AG09319 (cell line): ENCODE measurements at places on chromosomes 12 and 14.

DNA sequence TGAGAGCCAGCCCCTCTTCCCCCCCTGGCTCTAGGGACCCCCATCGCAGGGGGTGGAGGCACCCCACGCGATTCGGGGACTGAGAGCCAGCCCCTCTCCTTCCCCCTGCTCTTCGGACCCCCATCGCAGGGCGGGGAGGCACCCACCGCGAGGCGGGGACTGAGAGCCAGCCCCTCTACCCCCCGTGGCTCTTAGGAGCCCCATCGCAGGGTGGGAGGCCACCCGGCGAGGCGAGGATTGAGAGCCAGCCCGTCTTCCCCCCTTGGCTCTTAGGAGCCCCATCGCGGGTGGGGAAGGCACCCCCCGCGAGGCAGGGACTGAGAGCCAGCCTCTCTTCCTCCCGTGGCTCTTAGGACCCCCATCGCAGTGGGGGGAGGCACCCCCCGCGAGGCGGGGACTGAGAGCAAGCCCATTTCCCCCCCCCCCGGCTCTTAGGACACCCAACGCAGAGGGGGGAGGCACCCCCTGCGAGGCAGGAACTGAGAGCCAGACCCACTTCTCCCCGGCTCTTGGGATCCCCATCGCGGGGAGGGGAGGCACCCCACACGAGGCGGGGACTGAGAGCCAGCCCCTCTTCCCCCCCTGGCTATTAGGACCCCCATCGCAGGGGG lies 45.6 kb downstream of the DDX11 start:
- DNase-seq: no peak

- no peak for DNase-seq
Measured at GRCh38 chr14:51596488-51597117, 55.1 kb upstream of the FRMD6 start.

DNA sequence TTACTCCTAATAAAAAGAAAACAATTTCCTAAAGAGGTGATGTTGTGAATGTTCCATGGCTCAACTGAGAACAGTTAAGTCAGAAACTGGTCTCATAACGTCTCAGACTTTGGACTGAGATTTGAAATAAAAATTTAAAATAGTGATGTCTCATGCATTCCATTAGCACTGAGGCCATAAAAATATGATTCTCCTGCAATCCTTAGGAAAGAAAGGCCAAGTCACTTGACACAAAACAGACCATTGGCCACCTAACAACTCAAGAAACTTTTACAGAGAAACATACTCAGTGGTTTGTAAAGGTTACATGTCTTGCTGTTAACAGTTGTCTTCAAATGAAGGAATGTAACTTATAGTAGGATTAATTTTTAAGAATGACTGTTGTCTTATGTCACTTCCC lies 58.1 kb downstream of the STAB2 start:
- no peak for DNase-seq

- no peak for DNase-seq
Measured at GRCh38 chr12:19461999-19462398, 22.7 kb downstream of the AEBP2 start.

GRCh38 chr14:44820230-44820964 lies 141.3 kb downstream of the KLHL28 start:
- no peak for DNase-seq

DNA sequence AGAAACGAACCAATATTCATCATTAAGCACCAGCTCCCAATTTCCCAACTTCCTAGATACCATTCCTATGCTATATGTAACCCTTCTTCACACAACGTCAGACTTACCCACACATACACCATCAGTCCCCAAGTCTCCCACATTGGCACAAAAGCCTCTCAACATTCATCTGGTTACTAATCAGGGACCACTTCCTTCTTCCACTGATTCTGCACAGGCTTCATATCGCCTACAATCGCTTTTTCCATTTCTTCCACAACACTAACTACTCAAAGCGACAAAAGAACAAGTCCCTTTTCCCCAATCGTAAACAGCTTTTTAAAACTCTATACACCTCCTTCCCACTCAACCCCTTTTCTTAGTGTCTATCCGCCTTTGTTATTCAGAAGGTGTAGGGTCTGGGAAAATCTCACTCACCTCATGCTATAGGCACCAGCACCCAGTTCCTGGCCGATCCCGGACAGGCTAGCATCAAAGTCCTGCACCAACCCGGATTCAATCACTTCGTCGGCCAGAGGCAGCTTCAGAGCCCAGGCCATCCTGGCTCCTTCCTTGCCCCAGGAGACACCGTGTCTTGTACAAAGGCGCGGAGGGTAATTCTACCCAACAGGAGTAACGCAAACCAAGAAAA lies 936 bp downstream of the TFCP2 start:
- DNase-seq: no peak

GRCh38 chr12:42819846-42820245 lies 230.3 kb upstream of the PRICKLE1 start:
- no peak for DNase-seq

DNA sequence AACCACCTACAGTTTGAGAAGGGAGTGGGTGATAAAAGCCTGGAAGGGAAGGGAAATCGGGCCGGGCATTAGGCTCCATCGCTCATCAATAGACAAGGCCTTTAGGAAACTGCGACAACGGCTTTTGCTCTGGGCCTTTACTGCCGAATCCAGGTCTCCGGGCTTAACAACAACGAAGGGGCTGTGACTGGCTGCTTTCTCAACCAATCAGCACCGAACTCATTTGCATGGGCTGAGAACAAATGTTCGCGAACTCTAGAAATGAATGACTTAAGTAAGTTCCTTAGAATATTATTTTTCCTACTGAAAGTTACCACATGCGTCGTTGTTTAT lies 261 bp upstream of the RNU7-1 start:
- DNase-seq: peak; percentile 84

GRCh38 chr12:94725375-94726168 lies 75.2 kb upstream of the TMCC3 start:
- DNase-seq: no peak

- no peak for DNase-seq
Measured at GRCh38 chr12:39752482-39753137, 133.0 kb upstream of the ABCD2 start.

- no peak for DNase-seq
Measured at GRCh38 chr14:104224506-104225277, 86.3 kb downstream of the KIF26A start.

GRCh38 chr14:73058922-73059673 lies 764 bp downstream of the RBM25 start:
- DNase-seq: no peak

DNA sequence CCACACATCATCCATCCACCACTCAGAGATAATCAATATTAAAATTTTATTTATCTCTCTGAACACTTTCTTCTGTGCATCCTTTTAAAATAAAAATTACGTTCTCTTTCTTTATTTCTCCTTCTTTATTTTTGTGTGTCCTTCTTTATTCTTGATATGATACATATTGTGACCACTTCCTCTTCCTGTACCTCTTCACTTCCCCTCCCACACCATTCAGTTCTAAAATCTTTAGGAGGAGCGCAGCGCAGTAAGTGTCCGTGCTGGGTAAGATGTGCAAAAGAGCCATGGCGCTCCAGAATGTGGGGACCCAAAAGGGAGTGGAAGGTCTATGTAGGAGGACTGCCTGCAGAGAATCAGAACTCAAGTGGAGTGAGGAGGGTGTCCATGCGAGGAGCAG lies 256.7 kb downstream of the ITPR2 start:
- no peak for DNase-seq

- no peak for DNase-seq
Measured at GRCh38 chr12:14999695-15000365, 27.0 kb downstream of the PDE6H start.

GRCh38 chr14:75022655-75023054 lies 19.9 kb downstream of the EIF2B2 start:
- DNase-seq: no peak

DNA sequence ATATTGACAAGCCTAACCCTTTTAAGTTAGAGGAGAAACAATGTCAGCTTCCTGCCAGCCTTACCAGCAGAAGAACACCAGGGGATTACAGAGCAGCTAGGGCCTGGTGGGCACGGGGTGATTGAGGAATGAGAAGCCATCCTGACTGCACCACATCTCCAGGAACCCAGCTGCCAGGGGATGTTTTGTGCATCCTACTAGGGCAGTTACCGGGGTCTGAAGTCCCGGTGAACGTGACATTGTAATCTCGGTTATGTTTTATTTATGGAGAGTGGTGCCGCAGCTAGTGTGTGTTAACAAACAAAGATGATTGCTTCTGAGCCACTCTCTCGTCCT lies 115.9 kb downstream of the BCL11B start:
- DNase-seq: no peak

DNA sequence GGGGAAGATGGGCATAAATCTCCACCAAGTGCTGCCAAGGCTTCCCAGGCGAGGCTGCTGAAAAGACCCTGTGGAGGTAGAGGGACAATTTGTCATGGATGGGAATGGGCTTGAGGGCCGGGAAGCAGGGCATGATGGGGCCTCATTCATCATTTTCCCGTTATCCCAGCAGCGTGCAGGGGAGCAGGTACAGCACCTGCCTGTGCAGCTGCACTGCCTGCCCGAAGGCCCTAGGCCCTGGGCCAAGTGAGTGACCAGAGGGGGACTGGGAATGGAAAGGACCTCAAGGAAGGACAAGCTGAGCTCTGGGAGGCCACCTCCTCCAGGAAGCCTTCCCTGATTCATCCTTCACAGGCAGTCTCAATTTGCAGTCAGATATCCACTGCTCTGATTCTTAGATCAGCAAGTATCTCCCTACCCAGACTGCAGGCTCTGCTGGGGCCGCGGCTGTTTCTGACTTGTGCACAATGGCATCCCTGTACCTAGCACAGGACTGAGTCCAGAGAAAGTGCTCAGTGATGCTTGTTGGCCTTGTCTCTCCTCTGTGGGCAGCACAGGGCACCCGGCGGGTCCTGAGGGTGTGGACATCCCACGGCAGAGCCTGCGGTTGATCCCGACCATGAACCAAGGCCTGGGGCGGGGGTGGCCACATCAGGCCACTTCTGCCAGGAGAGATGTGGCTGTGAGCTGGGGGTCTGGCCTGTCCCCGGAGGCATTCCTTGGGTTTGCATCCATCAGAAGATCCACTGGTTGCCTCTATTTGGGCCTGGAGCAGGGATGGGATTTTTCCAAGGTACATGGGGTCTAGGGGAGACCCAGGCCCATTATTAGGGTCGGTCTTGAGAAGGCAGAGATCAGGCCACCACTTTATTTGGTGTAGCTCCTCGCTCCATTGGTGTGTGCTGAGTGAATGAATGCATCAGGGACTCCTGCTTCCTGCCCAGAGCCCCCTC lies 167.3 kb upstream of the RTL1 start:
- DNase-seq: no peak

GRCh38 chr12:47721431-47721973 lies 3.8 kb downstream of the ENDOU start:
- no peak for DNase-seq

- DNase-seq: no peak
Measured at GRCh38 chr12:39627914-39628313, 8.3 kb upstream of the ABCD2 start.

GRCh38 chr14:24368562-24369252 lies 723 bp downstream of the NFATC4 start:
- DNase-seq: peak; percentile 95
